Activated T-helper 9 cell treated with anti-CD3 and anti-CD28 coated beads, Interleukin-2, amount 50 U/mL, for 16 hours (primary cell): ENCODE measurements at places on chromosomes 2 and 18.

DNA sequence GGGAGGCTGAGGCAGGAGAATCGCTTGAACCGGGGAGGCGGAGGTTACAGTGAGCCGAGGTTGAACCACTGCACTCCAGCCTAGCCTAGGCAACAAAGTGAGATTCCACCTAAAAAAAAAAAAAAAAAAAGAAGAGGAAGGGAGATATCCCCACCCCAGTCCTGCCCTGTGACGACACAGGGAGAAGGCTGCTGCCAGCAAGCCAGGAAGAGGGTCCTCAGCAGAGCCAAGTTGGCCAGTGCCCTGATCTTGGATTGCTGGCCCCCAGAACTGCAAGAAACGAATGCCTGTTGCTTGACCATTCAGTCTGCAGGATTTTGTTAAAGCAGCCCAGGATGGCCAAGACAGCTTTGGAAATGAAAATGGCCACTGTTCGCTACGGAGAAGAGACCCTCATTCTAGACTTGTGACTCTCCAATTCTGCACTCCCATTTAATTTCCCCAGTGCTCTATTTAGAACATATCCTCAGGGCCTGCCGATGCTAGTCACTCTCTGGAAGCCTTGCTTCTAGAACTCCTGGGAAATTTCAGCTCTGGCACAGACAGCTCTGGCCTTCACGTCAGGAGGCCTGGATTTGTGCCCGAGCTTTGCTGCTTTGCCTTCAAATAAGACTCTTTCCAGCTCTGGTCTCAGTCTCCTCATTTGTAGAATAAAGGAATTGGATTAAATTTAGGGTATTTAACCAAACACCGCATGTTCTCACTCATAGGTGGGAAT lies 15.7 kb upstream of the AMMECR1L start:
- DNase-seq: no peak

DNA sequence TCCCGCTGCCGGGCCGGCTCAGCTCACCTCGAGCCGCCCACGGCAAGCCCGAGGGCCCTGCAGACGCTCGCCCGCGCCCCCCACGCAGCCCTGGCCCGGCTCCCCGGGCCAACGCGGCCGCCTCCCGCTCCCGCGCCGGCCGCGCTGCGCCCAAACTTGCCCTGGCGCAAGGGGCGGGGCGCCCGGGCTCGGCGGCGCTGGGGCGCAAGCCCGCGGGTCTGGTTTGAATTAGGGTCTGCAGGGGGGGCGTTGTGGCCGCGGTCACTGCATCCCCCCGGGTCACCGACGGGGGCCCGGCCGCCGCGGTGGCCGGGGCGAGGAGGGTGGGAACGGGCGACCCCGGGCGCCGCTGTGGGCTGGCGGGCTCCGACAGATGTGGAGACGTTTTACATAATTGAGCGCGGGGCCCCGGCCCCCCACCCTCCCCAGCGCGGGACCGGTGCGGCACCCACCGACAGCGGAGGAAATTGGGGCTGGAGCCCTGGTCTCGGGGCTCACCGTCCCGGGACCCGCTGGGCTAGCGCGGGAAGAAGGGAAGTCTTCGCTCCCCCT lies 690 bp downstream of the SDC1 start:
- DNase-seq: no peak

GRCh38 chr2:10085668-10086059 lies 5.5 kb upstream of the CYS1 start:
- no peak for DNase-seq

DNA sequence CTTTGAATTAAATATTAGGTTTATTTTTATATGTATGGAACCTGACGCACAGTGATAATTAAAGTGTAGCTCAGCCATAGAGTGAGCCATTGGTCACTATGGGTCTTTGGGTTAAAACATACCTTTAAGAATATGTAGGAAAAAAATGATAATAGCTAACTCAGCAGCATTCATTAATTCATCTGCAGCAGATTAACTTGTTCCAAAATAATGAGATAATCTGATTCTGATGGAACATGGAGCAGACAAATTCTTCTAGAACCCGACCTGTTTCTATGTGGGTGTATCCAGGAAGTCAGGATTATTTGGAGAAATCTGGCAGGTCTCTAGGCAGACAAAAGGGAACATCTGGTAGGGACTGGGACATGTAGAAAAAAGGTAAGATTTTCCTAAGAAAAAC lies at the start of gene XIRP2:
XIRP2 (plus strand) TSS at position 301 of the 400 bp plus-strand sequence. CDS start 15,003 bp downstream, outside the sequence.
- DNase-seq: no peak

- peak; percentile 80 for DNase-seq
These were observed 28.3 kb downstream of the WNT10A start for GRCh38 chr2:218908721-218909619.

DNA sequence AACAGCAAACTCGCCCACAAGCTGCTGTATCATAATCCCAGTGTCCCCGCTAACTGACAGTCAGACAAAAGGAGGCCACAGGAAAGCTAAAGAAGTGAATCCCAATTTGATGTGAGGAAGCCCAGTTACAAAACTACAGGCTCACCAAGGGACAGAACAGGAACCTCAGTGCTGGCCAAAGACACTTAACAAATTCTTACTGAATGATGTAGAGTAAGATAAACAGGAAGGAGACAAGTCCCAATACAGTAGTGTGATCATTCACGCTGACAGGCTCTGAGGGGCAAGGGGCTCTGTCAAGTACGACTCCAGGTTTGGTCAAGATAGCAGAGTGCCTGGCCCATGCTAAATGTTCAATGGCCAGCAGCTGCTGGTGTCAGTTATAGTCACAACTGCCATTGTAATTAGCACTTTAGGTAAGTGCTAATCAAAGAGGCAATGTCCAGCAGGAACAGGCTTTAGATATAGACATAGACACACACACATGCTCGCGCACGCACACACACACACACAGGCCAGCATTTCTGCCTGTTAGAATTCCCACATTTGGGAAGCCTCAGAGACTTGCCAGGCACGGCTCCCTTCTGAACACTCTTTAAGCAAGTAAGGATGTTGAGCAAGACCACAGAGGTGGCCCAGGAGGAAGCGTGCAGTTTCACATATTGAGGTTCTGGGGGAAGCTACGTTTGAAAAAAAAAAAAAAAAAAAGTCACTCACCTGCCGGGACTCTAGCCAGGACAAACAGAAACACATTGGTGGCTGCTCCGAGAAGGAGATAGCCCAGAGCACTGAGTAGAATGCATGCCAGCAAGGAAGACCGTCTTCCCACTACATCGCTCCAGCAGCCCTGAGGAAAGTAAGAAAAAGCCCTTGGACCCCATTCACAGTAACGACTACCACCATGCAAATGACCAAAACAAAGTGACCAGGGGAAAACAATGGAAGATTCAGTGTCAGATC lies 35.4 kb upstream of the TMEM182 start:
- DNase-seq: no peak

GRCh38 chr2:165698444-165698884 lies 95.6 kb downstream of the GALNT3 start:
- DNase-seq: no peak

DNA sequence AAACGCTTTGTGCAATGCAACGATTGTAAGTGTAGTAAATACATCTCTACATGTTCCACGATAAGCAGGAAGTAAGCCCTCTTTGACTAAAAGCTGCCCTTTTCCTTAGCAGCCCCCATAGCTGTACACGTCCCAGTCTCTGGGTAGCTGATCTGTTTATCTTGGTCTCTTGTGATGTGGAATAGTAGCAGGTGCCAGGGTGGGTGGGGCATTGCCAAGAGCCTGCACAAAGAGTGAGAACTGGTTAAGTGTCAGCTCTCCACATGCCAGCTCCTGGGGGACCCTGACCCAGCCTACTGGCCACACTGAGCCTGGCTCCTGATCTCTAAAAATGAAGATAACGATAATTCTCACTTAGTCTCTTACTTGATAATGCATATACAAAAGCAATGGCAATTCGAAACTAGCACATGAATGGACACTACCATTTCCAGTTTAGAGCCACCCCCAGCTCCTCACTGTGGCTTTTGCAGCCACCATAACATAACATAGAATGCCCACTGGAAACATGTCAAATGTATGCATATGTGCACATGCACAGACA lies 92.3 kb downstream of the MYT1L start:
- DNase-seq: no peak

DNA sequence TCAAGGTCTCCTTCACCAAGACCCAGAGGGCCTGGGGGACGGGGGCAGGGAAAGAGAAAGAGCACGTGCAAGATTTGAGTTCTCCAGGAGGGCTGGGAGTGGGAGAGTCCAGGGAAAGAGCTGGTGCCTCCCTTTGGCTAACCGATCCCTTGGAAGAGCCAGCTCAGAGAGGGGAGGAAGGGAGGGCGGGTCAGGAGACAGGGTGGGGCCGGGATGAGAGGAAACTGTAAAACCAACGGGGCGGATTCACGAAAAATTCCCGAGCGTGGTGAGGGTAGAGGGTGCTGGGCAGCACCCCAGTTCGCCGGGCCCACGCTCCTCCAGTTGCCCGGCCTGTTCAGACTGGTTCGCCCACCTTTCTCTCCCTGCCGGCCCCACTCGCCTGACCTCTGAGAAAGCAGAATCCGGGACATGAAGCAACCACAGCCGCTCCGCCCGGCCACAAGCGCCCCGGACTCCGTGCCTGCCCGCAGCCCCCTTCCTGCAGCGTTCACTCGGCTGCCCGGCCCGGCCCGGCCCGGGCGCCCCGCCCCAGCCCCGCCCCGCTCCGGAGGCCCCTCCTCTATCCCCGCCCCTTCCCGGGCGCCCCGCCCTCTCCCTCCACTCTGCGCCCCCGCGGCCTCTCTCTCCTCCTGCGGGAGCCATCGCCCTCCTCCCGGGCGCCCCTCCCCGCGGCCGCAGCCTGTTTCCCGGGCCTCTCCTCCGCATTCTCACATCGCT lies 230.9 kb upstream of the SMAD2 start:
- DNase-seq: peak; percentile 51

- DNase-seq: no peak
These were observed 56.2 kb upstream of the TMEM163 start for GRCh38 chr2:134774786-134775641.

DNA sequence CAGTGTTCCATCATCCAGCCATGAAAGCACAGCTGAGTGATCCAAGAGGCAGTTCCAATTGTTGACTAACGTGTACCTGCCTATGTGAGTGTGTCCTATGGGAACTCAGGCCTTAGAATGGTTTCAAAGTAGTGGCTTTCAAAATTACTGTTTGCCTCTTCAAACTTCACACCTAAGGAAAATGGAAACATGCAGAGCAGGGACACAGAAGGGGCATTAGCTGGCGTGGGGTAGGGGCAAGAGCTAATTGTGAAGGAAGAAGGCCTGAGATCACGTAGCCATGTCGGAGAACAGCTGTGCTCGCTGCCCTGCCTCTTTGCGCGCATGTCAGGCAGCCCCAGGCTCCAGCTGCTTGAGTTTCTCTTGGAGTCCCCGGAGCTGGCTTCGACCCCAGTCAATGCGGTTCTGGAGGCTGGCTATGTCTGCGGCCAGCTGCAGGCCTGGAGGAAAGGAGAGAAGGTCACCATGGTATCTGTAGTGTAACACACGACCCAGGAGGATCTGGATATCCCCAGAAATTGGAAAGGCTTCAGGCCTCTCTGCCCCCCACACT lies 3.8 kb upstream of the IMP4 start:
- DNase-seq: no peak

DNA sequence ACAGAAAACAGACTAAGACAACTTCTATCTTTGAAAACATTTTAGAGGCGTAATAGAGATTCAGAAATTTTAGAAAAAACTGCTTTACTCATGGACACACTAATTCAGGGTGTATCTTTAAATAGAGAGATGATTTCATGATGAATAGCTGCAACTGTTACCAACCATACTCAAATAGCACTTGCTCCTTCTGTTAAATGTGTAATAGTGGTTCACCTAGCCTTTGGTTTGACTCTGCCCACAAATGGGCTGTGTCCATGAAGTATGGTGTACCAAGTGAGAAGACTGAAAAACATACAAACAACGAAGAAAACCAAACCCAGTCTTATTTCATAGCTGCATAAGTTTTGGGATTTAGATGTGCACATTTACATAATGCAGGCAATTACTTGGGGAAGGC lies 610.6 kb downstream of the PLCL1 start:
- DNase-seq: no peak

DNA sequence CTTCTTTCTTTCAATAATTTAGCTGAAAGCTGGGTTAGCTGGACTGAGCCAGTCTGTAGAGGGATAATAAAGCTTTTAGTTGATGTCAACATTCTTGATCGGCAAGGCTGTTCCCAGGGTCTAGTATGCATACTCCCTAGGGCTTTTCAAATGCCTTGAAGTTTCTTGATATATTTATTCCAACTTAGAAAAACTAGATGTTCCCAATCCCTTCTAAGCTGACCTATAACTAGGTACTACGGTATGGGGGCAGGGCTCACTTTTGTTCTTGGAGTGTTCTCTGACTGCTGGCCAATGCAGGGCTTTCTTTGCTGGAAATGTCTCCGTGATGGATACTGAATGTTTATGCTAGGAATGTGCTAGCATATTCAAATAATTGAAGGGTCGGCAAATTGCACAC lies 258.6 kb upstream of the TANK start:
- no peak for DNase-seq
